Epithelial cell of proximal tubule (primary cell): ENCODE measurements at places on chromosomes 16 and 17.

- DNase-seq = no peak
These were observed 270.6 kb downstream of the FTO start for GRCh38 chr16:53974484-53975080.

GRCh38 chr16:29862383-29862883 lies 593 bp downstream of the CDIPT start:
- no peak for DNase-seq

DNA sequence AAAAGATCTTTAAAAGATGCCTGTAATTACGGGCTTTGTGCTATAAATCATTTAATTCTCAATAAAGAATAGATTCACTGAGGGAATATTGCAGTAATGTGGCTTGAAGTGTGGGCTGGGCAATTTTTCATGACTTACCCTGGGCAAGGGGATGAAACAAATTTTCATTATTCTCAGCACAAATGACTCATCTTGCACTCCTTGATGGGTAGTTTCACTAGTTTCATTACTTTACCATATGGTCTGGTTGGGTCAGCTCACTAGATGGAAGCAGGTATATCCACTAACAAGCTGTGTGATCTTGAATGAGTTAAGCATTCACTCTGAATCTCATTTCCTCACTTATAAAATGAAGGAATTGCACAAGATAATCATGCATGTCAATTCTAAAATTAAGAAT lies 234.3 kb downstream of the ABCC12 start:
- no peak for DNase-seq

GRCh38 chr17:59746849-59747445 lies 39.5 kb downstream of the VMP1 start:
- DNase-seq = no peak

GRCh38 chr16:6932871-6933385 lies 399.7 kb upstream of the RBFOX1 start:
- no peak for DNase-seq

- no peak for DNase-seq
These were observed at the start of gene SARM1 for GRCh38 chr17:28371245-28372202. SARM1 (plus strand) TSS chr17:28371694; CDS start chr17:28372033, 339 bp downstream.

DNA sequence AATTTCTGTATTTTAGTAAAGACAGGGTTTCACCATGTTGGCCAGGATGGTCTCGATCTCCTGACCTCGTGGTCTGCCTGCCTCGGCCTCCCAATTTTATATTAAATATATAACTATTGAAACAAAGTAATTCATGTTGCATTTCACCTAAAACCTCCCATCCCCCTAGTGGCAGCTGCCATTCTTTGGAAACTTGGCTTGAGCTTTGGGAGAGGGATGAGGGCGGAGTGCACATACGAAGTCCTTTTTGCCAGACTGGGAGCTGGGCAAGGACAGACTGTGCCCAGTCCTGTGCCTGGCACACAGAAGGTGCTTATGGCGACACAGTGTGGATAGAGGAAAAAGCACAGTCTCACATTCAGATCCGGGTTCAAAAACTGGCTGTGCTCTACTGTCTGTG lies 83.8 kb downstream of the NETO2 start:
- DNase-seq = no peak

DNA sequence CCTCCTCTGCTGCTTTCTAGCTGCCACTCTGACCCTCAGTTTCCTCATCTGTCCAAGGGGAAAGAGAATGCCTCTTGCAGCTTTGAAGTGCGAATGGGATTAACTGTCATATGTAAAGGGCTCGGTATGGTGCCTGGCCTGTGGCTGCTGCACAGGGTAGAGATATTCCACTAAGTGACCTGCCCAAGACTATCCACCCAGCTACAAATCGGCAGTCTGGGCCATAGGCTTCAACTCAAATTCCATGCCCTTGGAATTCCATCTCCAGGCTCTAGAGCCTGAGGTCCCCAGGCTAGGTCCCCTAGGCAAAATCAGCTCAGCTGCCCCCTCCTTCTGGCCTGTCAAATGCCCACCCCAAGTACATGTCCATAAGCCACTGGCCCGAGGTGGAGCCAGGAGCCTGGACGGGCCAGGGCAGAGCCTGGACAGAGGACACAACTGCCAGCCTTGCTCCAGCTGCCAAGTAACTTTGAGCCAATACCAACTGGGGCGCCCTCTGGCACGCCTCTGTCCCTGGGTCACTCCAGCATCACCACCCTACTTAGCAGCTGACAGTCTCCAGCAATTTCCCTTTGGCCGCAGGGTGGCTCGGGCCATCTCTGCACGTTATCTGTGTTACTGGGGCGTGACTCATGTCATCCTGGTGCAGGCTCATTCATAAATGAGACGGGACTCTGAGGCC lies 57.2 kb downstream of the SDK2 start:
- DNase-seq = no peak

- DNase-seq = no peak
These were observed 2.9 kb downstream of the RNF167 start for GRCh38 chr17:4942760-4943508.

DNA sequence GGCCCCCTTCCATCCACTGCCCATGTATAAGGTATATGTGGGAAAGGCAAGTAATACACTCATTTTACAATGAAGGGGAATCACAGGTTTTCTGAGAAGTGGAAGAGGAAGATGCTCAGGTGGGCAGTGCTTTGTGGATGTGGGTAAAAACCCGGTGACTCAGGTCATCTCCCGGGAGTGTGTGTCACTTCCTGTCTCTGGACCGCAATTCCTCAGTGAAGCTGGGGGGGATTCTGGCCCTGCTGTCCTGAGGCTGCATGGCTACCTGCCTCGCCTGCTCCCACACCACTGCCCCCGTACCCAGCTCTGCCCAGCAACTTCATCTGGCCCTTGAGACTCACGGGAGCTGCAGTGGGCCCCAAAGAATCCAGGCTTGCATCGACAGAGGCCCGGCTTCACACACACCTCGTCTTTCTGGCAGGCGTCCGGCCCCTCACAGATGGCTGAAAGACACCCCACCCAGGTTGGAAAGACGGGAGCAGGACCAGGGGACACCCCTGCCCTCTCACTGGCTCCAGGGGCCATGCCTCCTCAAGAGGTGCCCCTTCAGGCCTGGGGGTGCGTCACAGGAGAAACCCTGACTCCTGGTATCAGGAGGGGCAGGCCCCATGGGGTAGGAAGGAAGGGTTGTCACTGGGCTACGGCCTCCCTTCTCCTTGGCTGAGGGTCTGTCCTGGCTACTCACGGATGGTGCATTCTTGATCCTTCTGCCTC lies 882 bp downstream of the SCARF1 start:
- no peak for DNase-seq

DNA sequence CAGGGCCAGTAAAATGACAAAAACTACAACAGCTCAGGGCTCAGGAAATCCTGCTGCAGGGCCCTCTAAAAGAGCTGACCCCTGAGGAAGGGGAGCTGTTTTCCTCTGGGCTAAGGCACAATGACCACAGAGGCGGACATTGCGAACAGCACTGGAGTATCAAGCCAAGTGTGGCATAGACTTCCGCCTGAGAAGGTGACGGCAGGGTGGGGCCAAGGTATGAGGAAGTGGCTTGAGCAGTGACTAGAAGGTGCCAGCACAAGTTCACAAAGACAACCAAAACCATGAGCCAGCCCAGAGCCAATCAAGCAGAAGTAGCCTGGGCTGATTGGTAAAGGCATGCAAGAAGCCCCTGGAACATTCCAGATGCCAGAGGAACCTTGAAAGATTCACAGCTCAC lies 13.9 kb downstream of the ERN2 start:
- no peak for DNase-seq

- DNase-seq = peak; percentile 98
These were observed 13.8 kb downstream of the ITGB3 start for GRCh38 chr17:47267354-47267828.

GRCh38 chr17:43368740-43369506 lies 29.9 kb upstream of the ARL4D start:
- DNase-seq = no peak

DNA sequence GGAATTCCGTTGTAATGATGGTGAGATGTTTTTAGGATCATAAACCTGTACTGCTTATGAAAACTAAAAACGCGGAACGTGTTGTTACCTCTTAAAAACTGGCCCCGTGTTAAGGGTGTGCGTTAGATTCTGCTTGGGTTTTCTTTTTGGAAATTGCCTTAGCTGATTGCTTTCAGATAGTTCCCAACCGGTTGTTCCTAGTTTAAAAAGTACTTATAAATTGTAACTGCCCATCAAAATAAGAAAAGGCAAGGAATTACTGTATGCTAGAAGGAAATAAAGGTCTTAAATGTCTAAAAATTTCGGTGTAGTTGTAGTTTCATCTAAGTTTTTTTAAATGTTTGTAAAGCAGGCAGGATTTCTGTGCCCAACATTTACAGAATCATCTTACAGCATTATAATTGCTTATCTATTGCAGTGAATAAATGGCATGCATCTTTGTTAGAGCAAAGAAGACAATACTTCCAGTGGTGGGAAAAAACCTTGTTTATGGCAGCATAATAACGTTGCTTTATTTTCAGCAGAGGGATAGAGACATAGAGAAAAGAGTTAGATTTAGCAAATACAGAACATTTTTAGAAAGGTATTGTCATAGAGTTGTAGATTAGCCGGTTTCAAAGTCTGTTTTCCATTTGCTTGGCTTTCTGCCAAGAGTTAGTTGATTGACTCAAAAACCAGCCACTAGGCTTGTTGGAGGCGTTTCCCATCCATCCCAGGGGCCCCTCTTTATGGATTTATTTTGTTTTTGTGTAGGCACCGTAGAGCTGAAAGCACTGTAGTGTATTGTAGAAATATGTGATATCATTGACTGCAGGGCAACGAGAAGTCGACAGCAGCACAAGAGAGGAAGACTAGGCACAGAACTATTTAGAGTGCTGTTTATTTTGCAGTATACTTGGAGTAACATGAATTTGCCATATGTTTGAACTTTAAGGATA lies 1.7 kb downstream of the PPM1D start:
- no peak for DNase-seq

GRCh38 chr17:83149761-83150251 lies 70.4 kb downstream of the METRNL start:
- DNase-seq = no peak

DNA sequence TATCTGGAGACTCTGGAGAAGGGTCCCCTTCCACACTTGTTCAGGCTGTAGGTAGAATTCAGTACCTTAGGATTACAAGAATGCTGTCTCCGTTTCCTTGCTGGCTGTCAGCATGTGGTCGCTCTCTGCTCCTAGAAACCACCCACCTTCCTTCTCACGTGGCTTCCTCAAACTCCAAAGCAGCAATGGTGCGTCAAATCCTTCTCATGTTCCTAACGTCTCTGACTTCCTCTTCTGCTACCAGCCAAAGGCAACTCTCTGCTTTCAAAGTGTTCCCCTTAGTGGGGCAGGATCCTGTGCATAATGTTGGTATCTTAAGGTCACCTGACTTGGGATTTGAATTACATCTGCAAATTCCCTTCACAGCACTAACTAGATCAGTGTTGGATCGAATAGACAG lies 30.9 kb upstream of the DYNLRB2 start:
- no peak for DNase-seq

DNA sequence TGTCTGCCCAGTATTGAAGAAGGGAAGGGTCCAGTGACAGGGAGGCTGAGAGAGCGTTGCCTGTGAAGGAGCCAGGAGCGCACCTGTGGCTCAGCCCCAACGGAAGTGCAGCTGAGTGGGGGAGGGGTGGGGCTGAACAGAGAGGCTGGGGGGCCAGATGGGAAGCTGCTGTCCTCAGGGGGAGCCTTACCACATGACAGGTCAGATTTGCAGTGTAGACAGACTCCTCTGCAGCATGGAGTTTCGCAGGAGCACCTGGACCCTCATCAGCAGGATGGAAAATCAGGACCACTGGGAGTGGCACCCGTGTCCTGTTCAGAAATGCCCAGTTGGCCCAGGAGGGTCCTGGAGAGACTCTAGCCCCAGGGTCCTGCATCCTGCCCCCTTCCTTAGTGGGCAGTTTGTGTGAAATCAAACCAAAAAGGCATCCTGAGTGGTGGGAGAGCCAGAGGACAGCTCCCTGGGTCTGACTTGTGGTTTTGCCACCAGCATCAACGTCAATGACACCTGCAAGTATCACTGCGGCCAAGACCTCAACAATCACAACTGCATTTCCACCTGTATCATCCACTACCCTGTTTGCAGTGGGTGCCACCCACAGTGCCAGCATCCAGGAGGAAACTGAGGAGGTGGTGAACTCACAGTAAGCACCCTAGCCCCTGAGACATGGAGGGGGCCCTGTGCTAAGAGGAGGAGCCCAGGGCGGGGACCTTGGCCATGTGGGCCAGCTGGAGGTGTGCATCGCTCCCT lies 7.8 kb downstream of the CD300A start:
- DNase-seq = no peak

DNA sequence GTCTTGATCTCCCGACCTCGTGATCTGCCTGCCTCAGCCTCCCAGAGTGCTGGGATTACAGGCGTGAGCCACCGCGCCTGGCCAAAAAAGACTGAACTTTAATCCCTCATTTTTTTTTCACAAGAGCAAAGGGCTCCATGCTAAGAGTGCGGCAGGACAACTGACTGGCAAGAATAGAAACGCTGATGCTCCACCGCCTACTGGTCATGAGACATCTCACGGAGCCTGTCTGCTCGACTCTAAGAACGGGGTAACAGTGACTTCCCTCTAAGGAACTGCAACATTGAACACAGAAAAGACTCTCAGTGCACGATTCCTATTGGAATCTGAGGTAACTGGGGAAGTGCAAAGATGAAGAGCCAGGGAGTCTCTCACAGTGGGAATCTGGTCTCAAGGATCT lies 23.9 kb downstream of the HIGD1B start:
- DNase-seq = no peak

DNA sequence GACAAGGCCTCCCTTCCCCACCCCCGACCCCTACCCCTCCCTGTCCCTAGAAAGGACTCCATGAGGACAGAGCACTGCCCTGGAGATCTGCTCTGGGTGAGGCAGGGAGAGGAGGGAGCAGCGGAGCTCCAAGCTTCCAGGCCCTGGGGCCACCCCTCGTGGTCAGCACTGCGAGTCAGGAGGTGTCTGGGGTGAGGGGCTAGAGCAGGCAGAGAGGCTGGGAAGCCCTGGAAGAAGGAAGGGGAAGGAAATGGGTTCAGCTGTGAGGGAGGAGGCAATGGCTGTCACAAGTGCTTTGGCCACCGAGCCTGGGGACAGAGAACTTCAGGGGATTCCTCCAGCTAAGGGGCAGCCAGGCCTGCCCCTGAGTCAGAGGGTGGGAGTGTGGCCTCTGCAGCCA lies 28.2 kb upstream of the DNAI2 start:
- DNase-seq = no peak

DNA sequence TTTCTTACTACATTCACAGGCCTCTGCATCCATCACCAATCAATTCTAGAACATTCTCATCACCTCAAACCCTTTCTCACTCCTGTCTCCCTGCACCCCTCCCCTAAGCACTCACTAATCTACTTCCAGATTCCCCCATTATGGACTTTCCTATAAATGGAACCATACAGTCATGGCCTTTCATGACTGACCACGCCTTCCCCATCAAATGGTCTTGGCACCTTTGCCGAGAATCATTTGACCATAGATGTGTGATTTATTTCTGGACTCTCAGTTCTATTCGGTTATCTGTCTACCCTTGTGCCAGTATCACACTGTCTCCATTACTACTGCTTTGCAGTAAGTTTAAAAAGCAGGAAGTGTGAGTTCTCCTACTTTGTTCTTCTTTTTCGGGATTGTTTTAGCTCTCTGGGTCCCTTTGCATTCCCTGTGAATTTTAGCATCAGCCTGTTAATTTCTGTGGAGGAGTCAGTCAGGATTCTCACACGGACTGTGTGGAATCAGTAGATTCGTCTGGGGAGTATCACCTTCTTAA lies 27.5 kb downstream of the GTF3C1 start:
- no peak for DNase-seq
